BE2C (cell line): ENCODE measurements at places on chromosomes 2 and 18.
A peak's percentile ranks its signal among the peaks of the same experiment; 100 is the strongest.

DNA sequence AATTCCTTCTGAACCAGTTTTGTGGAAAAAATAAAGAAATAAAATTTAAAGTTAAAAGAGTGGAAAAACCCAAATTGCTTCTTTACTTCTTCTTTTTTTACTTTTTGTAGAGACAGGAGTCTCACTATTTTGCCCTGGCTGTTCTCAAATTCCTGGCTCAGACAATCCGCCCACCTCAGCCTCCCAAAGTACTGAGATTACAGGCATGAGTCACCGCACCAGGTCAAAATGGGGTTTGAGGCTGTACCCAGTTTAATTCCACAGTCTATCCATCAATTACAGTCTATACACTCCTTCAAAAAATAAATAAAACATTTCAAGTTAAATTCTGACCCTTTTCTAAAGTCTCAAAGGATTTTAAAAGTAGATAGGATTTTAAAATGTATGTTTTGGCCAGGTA is 120.3 kb downstream of the FAM161A start:
- no peak for DNase-seq

DNA sequence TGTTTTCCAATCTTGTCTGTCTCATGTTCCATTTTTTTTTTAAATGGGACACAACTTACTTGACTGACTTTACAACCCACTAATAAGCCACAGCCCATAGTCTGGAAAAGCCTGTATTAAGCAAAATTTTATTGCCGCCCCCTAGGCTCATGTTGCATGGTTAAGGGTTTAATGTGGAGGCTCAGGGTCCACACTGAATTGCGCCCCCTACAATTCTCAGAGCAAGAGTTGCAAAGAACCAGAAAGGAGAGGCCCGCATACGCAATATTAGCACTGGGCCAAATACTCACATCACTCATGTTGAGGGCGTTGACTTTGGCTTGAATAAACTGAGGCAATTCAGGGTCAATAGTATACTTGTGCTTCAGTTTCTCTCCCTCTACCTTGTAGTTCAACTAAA is 65.5 kb downstream of the NEB start:
- no peak for DNase-seq

- DNase-seq = no peak
Observed at GRCh38 chr18:62329691-62330454, 4.8 kb downstream of the TNFRSF11A start.

- DNase-seq = no peak
Observed at GRCh38 chr2:95267458-95268210, 6.6 kb upstream of the PROM2 start.

- DNase-seq = no peak
Observed at GRCh38 chr2:176491172-176491904, 222.1 kb downstream of the MTX2 start.

DNA sequence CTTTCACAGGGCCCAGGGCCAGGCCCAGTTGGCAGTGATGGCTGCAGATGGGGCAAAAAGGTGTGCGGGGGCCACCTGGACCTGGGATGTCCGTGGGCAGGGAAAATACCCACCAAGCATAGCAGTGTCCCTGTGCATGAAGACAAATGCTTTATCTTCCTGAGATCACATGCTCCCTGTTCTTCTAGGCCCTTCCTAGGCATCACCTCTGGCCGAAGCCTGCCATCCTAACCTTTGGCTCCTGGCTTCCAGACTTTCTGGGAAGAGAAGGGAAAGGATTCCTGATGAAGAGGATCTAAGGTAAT is 105.0 kb upstream of the SMAD2 start:
- no peak for DNase-seq

- no peak for DNase-seq
Observed at GRCh38 chr2:11457935-11458334, 8.0 kb downstream of the E2F6 start.

- no peak for DNase-seq
Observed at GRCh38 chr18:66344227-66344626, 259.7 kb downstream of the CDH19 start.

DNA sequence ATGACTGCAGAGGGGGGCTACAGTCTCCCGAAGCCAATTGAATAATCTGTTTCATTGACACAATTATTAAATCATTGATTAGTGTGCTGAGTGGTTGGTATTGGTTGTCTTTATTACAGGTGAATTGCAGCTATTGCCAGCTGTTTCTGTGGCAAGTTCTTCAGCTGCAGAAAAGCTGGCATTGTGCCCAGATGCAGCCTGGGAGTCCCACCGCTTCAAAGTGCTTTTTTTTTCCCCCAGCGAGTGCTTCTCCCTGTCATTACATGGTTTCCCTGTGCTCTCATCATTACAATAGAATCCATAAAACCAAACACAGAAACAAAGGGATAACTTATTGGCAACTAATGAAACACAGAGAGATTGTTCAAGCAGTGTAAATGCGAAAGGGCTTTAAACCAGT is 164.7 kb downstream of the GRB14 start:
- peak; percentile 53 for DNase-seq

- DNase-seq = no peak
Observed at GRCh38 chr2:50958504-50958903, 73.4 kb downstream of the NRXN1 start.

- DNase-seq = no peak
Observed at GRCh38 chr2:119681868-119682220, 2.8 kb downstream of the TMEM177 start.

- DNase-seq = peak; percentile 46
Observed at GRCh38 chr2:5921081-5921642, 229.0 kb downstream of the SOX11 start.

DNA sequence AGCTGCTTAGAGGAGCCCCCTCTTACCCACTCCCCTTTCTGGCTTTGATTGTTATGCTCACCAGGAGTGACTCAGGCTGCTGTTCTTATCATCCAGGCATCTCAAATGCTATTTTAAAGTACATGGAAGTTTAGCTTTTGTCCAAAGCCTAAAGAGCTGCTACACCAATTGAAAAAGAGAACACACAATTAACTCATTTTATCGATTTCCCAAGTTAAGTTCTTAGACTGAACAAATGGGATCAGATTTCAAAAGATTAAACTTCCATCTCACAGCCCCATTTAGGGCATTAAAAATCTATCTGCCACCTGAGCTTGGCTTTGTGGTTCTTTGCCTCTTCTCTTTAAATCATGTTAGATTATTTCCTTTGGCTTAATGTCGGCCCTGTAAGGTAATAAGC is 81.2 kb downstream of the MYO5B start:
- DNase-seq = no peak

DNA sequence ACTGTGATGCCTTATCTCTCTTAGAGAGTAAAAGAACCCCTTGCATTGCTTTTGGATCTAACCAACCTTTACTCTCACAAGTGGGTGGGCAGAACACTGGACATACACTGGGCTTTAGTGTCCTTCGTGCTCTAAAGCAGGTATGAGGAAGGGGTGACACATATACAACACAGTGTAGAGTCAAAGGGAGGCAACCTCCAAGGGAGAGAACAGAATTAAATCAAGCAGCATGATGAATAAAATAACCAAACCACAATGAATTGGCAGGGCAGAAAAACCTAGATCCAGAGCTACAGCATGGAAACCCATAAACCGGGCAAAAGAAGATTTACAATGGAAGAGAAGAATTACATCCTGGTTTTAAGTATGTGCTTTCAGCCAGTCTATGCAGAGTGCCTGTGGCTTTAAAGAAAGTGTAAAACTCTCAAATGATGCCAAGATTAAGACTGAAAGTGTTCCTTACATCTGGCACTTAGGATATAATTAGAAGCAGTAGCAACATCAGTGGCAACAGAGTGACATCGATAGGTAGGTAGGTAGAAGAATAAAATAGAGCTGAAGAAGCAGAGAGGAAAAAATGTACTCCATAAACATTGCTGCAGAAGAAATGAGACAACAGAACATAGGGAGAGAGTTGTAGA is 191.7 kb upstream of the ZC3H15 start:
- DNase-seq = no peak

DNA sequence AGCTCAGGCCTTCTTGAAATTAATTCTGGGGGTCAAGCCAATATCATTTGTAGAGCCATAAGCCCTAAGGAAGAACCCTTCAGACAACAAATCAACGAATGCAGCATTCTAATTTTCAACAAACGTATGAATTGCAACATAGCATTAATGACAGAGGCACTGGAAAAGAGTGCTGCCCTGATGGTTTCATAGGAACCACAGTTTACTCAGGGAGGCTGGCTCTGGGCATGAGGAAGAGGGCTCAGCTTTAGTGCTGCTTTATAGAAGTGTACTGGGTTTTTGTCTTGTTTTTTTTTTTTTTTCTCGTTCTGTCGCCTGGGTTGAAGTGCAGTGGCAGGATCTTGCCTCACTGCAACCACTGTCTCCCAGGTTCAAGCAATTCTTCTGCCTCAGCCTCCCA is 36.1 kb upstream of the CAB39 start:
- DNase-seq = no peak

DNA sequence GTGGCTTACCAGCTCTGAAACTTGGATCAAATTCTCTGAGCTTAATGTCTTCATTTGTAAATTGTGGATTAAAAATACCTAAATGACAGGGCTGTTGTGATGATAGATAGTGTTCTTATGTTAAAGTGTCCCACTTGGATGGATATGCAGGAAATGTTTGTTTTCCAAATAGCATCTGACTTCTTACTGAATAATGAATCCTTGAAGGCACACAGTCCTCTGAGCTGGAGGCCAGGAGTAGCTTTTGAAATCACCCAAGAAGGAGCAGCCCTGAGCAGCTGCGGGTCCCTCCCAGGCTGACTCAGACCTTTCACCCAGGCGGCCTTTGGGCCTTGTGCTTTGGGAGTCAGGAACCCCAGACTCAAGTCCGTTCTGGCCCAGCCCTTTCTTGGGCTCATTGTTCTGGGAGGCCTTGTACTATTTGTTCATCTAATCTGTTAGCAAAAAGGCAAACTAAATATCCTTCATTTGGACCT is 173.0 kb upstream of the GATA6 start:
- no peak for DNase-seq

- no peak for DNase-seq
Observed at GRCh38 chr2:216474925-216475670, 23.5 kb upstream of the RPL37A start.

DNA sequence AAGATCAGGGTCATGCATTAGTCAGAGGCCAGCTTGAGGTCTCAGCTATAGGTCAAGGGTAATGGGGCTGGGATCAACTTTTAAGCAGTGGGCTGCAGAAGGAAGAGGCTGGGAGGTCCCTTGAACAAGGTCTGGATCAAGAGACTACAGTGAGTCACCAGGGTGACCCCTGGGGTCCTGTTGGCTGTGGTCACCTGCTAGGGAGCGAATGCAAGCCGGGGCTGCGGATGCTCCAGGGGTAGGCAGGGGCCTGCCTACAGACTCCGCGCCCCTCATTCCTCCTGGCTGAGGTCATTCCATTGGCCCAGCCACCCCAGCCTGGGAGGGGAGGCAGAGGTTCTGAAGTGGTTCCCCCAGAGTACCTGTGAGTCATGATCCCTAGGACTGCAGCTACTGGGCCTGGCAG is 110.4 kb downstream of the CYP26B1 start:
- no peak for DNase-seq

DNA sequence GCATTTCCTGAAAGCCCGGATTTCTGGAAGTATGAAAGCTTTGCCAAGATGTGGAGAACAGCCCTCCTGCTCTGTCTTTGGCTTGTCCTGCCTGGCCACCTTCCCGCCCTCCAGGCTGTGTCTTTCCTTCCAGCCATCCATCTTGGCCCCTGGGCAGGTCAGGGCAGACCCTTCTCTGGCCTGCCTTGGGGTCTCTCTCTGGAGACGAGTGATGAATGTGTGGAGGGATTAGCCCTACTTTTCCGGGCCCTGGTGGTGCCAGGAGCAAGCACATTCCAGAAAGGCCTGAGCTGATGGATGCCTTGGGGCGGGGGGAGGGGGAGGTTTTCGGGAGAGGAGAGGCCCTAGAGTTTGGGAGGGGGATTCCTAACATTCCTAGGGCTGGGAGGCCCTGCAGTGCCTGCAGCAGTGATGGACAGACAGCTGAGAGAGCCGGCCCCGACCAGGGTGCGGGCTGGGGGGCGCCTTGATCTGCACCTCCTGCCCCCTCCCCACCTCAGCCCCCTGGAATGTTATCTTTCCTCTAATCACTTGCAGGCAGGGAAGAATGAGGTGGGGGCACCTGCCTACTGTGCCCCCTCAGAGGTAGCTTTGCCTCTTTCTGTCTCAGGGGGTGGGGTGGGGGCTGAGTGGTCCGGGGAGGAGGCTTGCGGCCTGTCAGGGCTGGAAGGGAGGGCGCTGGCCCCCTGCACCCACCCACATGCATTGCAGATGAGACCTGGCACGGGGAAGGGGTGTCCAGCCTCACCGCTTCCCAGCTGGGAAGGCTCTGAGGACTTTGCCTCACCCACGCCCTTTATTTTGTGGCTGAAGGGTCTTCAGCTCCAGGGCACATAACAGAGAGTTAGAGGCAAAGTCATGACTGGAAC is 156.2 kb downstream of the DDX1 start:
- no peak for DNase-seq

DNA sequence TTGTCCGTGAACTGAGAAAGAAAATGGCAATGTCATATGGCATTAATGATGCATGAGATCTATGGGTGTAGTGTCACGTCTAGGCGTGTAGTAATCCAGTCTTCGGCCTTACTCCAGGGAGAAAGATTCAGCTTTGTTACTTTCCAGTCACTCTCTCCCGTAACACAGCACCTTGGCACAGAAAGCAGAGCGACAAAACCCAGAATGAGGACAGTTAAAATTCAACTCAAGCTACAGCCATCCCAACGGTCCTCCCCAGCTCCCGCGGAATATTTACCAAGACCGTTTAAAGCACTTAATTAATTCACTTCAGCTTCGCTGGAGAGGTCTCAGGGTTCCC is 797 bp upstream of the CRIM1 start:
- no peak for DNase-seq

DNA sequence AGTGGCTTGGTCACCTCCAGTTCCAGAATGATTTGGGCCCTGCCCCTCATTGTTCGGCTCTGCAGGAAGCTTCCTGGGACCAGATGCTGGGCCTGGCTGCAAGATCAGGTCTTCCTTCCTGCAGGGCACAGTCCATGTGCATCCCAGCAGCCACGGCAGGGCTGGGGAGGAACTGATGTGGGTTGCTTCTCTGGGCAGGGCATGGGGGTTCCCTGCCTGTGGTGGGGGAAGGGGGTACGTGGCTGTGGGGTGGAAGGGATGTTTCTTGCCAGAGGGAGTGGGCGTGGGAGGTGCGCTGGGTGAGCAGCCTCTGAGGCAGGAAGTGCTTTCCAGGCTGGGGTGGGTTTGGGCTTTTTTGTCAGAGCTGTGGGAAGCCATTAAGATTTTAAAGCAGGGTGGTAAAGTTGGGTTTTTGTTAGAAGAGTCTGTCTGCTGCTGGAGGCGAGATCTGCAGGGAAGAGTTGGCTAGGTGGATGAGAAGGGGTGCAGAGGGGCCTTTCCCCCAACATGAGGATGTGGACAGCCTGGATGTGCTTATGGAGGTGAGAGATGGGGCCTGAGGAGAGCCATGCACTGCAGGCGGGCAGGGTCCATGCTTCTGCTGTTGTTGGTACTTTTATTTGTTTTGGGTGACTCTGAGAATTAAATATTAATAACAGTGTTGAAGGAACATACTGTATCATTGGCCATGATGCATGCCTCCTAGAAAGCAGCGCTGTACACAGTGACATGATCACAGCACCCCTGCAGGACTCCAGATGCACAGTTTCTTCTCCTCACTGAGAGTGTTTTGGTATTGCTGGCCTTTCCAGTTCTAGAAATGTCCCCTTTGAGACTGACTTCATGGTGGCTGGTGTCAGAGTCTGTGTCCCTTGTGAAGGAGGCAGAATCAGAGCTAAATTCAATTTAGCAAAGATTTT is 45.3 kb downstream of the DGKD start:
- no peak for DNase-seq

GRCh38 chr2:133434959-133435668 is 133.1 kb downstream of the NCKAP5 start:
- peak; percentile 75 for DNase-seq

- no peak for DNase-seq
Observed at GRCh38 chr18:6947338-6948030, 170.1 kb downstream of the LAMA1 start.

GRCh38 chr2:61214171-61214570 is 52.2 kb downstream of the C2orf74 start:
- no peak for DNase-seq
